ENCODE measurements at places on chromosomes 11 and 22.

GRCh38 chr11:14980854-14981253 is 8.7 kb upstream of the CALCA start:
- DNase-seq = peak; percentile 46

DNA sequence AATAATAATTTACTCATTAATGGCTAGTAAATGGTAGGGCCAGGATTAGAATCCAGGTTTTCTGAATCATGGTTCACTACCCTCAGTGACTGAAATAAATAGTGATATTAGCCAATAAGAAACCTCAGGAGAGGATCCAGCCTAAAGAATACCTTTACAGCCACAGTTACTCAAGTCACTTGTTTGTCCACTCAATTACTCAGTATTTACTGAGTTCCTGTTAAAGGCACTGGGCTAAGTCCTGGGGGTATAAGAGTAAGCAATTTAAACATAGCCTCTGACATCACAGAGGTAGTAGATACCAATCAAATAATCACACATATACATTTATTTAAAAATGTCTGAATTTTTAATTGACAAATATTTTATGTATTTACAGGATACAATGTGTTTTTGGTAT is 56.8 kb upstream of the GAB2 start:
- no peak for DNase-seq

DNA sequence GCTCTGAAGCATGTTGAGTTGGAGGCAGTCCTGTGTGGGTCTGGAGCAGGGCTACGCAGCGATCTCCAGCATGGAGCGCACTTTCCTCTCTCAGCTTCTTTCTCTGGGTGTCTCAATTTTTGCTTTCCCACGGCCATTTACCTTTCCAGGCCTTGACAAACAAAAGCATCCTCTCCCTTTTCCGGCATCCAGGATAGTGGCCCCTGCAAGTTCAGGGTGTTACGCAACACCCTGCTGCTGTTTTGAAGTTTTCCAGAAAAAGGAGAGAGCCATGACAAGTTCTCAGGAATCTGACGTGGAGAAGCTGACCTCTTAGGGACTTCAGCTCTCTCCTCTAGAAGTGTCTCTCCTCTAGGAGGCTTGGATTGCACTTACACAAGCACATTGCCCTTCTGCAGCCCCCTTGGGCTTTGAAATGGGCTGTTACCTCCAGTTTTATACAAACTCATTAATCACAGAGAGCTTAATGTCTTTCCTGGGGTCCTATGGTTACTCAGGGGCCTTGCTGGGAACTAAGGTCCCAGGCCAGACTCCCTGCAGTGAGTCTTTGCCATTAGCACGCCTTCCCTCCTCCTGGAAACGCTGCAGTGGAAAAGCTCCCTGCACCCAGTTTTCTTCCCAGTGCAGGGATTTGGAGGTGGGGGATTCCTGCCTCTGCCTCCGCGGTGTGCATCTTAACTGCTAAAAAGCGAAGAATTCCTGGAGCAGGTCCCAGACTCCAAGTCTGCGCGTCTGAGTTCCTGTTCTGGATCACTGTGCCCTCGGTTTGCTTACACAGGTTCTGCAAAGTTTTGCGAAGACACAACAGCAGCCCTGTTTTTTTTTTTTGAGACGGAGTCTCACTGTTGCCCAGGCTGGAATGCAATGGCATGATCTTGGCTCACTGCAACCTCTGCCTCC is 80.4 kb downstream of the BARX2 start:
- DNase-seq = no peak

- DNase-seq = no peak
Observed at GRCh38 chr11:16312233-16312765, 44.0 kb downstream of the SOX6 start.
